ENCODE measurements at places on chromosomes 13 and 19.

DNA sequence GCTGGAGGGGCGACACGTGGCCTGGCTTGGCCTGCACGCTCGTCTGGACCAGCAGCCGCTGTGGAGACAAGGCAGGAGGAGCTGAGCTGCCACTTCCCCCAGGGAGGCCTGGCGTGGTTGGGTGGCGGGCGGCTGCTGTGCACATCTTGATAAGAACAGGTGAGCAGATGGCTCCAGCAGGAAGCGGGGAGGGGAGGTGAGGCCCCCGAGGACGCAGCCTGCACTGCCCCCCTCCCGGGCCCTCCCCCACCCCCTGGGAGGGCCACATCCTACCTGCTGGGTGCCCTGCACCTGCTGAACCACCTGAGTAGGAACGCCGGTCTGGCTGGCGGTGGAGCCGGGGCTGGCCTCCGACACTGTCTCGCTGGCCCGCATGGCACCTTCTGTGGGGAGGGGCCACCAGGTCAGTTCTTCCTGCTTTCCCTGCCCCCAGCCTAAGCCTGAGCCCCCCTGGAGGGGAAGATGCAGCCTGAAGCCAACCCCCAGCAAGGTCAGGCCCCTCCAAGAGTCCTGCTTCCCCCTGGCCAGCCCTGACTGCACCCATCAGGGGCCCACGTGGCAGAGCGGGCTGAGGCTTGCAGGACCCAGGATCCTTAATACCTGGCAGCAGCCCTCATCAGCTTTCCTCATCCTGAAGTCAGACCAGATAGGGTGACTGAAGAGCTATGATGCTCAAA, 22.8 kb downstream of the RFX1 start:
- DNase-seq, result peak; percentile 29

DNA sequence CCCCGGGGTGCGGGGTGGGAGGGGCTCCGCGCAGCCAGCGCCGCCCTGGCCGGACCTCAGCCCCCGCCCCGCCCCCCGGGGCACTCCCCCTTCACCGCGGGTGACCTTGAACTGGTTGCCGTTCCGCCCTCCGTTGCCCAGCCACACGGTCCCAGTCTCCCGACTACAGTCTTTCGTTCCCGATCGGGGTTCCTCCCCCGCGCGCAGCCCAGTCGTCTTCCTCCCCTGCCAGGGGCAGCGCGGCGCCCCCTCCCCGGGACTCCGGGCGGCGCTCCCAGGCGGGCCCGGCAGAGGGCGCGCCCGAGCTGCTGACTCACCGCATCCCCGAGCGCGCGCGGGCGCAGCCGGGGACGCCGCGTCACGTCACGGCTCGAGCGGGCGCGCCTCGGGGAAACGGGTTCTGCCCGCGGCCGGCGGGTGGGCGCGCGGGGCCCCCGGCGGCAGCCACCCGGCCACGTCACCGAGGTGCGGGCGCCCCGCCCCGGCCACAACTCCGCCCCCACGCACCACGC, 459 bp downstream of the MIDN start:
- peak; percentile 81 for DNase-seq

GRCh38 chr13:49821216-49822009, 28.9 kb upstream of the KPNA3 start:
- DNase-seq, result no peak

GRCh38 chr13:77760893-77761292, 63.4 kb downstream of the SLAIN1 start:
- DNase-seq, result no peak

GRCh38 chr13:78826312-78826711, 167.4 kb upstream of the OBI1 start:
- DNase-seq, result no peak

- no peak for DNase-seq
Measured at GRCh38 chr13:46088821-46089562, 15.8 kb downstream of the CPB2 start.

DNA sequence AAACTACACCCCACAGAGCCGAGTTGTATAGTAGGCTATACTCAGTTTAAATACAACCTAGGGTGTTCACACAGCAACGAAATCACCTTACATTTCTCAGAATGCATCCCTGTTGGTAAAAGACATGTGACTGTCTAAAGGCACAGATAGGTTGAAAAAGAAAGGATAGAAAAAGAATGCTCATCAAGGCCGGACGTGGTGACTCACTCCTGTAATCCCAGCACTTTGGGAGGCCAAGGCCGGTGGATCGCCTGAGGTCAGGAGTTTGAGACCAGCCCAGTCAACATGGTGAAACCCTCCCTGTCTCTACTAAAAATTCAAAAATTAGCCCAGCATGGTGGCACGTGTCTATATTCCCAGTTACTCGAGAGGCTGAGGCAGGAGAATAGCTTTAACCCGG, 3.8 kb upstream of the IL17D start:
- DNase-seq, result no peak

DNA sequence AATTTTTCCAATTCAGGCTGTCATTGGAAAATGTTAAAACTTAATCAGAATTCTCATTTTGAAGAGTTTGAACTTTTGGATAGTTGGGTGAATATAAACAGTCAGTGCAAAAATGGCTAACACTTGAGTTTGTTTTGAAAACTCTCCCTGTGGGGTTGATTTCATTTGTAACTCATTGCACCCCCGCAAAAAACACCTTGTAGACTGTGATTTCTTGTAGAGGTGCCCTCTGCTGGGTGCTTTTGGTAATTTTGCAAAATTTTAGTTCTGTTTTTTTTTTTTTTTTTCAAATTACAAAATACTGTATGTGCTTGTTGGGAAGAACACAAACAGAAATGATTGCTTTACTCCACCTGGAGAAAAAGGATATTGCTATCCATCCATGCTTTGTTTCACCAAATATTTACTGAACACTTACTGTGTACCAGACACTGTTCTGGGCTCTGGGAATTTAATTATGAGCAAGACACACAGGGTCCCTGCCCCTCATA, 28.2 kb upstream of the GPI start:
- peak; percentile 16 for DNase-seq

DNA sequence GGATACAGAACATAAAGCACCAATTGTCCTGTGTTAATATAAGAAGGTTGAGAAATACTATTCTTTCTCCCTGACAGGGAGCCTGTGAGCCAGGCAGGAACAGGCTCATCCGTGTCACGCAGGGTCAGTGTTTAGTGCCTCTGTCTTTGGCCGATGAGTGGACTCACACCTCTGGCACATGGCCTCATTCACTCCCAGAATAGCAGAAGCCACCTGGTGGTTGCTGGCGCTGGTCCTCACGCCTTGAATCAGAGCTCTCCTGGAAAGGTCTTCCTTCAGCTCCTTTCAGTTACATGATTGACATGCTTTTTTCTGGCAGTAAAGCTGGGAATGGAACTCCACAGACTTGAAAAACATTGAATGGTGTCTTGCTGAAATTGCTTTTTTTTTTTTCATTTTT, 28.1 kb upstream of the SIAH3 start:
- peak; percentile 18 for DNase-seq

- DNase-seq, result no peak
Measured at GRCh38 chr13:20291037-20291436, 58.9 kb upstream of the GJB6 start.

DNA sequence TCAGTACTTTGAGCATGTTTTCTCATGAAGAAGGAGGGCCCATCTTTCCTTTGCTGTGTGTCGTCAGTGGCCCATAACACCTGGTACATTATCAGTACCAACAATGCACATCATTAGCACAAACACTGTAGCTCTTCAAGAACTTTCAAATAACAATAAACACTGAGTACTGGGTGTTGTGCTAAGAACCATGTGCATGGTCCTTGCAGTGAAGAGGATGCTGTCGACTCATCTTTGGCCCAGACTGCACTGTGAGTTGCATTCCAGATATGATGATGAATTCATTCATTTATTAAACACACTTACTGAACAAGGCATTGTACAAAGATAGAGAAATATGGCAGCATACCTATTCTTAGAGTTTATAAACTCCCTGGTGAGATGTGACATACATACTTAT, 55.8 kb downstream of the FLT3 start:
- DNase-seq, result no peak

DNA sequence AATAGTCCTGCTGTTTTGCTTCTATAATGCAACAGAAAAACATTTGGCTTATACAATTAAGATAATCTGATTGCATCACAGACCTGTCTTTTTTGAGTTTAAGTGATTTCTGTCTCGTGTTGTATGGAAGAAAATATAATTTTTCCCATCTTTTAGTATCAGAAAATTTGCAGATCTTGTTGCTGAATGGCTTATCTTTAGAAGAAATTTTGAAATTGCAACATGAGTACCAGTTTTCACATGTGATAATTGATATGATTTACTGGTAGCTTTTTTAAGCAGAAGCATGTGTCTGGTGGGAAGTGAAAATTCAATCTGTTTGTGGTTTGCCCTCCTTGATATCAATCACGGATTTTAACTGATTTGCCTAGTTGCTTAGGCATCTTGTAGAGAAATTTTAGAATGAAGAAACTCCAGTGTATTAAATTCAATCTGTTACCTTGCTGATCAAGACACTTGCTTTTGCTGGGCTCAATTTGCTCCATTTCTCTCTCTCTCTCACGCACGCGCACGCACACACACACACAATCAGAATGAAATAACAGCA, 89.8 kb upstream of the MYCBP2 start:
- no peak for DNase-seq

DNA sequence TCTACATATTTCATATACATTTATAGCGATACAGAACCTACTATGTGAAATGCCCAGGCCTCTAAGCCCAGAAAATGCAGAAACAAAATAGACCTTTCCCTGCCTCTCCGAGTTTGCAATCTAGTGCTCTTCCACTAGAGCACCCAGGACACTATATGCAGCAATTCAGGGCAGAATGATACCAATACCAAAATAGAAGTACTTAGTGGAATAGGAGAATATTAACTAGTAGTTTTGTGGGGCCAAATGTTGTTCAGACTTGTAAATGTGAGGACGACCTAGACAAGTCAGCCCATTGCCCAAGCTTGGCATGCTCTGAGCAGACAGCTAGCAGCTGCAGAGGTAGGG, 35.8 kb upstream of the FLT1 start:
- DNase-seq, result no peak

- DNase-seq, result no peak
Measured at GRCh38 chr13:28609926-28610325, 49.0 kb upstream of the POMP start.

GRCh38 chr13:52405369-52405766, 604 bp downstream of the THSD1 start:
- DNase-seq, result no peak

GRCh38 chr13:49596221-49596620, 10.9 kb upstream of the RCBTB1 start:
- DNase-seq, result no peak

DNA sequence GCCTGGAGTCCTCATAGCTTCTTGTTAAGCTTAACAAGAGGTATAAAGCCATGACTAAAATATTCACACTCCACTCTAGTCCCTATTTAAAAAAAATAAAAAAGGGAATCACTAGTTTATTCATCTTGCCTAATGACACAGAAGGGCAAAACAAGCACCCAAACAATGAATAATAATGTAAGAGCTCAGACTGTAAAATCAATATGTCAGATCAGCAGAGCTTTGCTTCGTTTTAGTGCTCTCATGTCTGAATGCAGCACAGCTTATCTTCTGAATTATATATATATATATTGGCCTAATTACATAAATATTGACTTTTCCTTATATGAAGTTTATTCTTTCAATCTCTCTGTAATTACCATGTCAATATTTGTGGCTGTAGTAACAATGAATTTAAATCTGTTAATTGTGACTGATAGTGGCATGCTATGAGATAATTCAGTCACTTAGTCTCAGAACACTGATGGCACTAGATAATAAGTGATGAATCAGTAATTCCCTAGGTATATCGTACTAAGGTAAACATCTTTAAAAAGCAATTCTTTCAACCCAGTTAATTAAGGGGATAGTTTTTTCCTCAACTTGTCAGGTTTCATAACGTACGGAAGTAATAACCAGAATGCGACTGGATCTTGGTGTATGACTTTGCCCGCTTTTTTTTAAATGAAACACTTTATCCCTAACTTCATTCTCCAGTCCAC, 361.9 kb upstream of the GPC6 start:
- DNase-seq, result no peak

DNA sequence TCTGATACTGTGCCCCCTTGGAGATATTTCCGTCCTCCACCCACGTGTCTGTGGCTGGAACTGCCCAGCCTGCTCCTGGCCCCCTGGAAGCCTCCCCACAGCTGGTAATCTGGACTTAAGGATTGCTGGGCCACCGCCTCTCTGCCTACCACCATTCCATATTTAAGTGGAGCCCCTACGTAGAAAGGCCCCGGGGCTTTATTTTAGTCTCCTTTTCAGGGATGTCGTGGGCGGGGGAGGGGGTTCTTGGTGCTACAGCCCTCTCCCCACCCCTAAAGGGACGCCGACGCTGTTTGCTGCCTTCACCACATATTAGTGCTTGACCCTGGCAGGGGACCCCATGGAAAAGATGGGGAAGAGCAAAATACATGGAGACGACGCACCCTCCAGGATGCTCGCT, 2.7 kb upstream of the NOP53 start:
- no peak for DNase-seq

DNA sequence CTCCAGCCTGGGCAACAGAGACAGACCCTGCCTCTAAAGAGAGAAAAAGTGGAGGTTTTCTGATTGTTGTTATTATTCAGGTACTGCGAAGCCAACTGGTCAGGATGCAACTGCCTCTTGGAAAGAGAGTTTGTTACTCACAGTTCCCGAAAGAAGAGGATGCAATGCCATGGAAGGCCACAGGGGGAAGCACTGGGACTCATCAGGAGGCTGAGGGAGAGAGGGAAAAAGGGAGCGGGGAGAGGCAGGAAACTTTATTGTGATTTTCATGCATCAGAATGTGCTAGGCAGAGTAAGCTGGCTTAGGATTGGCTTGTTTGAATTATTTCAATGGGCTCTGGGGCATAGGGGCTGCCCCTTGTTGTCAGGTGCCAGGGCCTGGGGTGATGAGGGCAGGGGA, 27.6 kb downstream of the MYO9B start:
- DNase-seq, result no peak

DNA sequence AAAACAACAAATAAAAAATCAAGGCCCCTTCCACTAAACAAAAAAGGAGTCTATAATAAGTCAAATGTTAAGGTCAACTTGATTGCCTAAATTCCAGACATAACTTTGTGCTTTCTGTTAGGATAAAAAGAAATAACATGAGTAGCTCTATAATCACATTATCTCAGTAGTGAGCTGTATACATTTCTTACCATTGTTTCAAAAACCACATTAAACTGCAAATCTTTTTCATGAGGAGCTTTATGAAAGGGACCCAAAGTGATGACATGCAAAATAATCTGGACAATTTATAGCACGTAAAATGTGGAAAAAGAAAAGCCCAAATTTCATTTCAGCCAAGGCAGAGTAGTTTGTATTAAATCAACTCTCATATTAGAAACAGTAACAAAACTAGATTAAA, 269.2 kb downstream of the KLF12 start:
- DNase-seq, result no peak

DNA sequence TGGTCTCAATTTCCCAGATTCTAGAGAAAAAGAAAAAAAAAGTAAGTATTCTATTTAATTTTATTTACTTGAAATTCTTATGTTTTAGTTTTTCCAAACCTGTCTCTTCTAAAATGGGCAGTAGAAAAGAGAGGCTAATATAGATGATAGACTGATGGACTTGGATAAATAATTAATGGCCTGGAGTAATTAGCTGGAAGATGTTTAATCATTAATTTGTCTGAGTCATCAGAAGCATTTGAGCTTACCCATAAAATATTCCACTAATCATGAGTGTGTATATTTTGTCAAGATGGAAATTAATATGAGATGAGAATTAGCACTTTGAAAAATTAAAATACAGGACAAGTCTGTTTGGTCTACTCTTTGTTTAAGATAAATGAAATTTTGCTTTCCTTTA, 212.1 kb upstream of the MIR17HG start:
- DNase-seq, result no peak

All from CD4-positive, alpha-beta T cell (primary cell).